Vagina (tissue), 2 donors: ENCODE measurements at places on chromosomes 13 and 19.

DNA sequence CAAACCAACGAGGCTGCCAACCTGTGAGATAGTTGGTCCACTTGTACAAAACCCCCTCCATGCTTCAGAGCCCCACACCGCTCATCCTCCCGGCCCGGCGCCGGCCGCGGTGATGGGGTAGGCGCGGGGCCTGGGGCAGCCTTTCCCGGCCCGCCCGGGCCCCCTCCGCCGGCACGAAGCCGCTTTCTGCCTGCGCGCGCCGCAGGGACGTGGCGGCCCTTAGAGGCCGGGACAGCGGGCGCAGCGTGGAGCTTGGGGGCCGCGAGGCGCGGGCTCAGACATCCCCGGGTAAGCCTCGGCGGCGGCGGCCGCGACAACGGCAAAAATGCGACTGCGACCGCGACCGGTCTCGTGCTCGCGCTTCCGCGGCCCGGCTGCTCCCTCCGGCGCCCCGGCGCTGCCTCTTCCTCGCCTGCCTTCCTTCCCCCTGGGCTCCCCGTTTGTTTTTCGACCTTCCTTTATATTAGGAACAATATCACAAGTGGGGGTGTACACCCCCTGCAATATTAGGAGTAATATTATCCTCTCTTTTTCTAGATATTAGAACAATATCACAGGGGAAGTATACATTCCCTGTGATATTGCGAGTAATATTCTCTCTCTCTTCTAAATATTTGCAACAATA, 53.9 kb upstream of the CEACAM21 start:
- DNase-seq: no peak

DNA sequence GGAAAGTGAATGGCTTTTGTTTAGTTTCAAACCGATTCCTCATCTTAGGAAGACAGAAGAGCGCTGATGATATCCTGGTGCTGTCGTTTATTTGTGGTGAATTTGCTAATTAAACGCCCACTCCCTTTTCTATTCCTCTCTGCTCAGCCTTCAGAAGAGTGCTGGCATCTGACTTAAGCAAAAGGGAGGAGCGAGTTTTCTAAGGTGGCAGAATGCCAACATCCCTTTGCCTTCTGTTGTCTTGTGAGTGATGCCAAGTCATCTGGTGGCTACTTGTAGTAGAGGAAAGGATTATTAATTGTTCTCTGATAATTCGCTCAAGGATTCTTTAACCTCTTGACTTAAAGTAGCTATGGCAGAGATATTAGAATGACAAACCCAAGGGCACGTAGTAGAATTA, 68.1 kb downstream of the ERCC5 start:
- no peak for DNase-seq

- no peak for DNase-seq
Measured at GRCh38 chr13:50908371-50908770, 1.2 kb upstream of the RNASEH2B start.

DNA sequence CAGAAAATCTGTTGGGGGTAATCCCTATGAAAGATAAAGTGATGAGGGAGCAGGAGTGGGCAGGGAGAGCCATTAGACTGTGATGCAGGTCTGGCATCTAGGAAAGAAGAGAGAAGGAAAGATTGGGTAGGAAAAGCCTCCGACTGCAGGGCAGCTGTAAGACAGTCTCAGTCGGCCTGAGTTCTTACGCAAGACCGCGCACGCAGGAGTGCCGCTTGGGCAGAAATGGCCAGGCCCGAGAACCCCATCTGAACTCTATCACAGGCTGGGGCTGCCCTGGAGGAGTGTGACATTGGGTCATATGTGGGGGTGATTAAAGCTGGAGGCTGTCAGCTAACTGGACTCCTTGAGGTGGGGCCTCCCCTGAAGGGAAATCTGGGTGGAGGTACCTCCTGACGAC, 13.9 kb upstream of the FBXL3 start:
- DNase-seq: no peak

DNA sequence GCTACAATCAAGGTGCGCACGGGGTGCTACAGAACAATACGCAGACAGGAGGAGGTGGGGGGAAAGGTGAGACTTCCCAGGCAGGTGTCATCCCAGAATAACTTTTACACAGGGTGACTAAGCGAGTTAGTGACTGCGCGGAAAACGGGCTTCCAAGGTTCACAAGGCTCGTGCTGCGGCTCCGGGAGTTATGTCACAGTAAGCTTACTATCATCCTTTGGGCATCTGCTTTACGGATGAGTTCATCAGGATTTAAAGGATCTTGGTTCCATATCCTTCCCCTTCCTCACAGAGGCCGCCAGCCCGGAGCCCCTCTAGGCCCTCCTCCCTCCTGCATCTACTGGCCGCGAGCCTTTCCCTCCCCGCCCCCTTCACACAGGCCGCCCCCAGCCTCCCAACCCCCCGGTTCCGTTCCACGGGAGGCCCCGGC, 474 bp upstream of the IFT88 start:
- DNase-seq: no peak

DNA sequence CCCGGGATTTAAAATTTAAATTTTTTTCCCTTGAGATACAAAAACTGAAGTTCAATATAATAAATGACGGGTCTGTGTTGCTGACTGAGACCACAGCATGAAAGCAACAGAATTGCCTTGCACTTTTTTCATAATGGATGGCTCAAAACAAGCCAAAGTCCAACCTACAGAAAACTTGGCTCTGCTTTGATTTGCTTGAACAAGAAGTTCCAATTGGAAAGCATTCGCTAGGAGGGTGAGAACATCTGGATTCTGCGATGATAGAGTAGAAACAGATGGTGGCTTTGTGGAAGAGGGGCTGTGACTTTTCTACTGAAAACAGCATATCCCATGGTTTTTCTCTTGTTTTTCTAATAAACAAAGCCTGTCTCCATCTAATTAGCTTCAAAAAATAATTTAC, 46.4 kb downstream of the THSD1 start:
- no peak for DNase-seq
